ENCODE measurements at places on chromosomes 11 and 22. TPM values are rescaled to one million over a fixed set of nuclear protein-coding genes. Genes with fewer than 3 reads are reported as not detected.

The H19 gene
- total RNA-seq, result 5,485 TPM

The ENTHD1 gene
- not detected for total RNA-seq

DNA sequence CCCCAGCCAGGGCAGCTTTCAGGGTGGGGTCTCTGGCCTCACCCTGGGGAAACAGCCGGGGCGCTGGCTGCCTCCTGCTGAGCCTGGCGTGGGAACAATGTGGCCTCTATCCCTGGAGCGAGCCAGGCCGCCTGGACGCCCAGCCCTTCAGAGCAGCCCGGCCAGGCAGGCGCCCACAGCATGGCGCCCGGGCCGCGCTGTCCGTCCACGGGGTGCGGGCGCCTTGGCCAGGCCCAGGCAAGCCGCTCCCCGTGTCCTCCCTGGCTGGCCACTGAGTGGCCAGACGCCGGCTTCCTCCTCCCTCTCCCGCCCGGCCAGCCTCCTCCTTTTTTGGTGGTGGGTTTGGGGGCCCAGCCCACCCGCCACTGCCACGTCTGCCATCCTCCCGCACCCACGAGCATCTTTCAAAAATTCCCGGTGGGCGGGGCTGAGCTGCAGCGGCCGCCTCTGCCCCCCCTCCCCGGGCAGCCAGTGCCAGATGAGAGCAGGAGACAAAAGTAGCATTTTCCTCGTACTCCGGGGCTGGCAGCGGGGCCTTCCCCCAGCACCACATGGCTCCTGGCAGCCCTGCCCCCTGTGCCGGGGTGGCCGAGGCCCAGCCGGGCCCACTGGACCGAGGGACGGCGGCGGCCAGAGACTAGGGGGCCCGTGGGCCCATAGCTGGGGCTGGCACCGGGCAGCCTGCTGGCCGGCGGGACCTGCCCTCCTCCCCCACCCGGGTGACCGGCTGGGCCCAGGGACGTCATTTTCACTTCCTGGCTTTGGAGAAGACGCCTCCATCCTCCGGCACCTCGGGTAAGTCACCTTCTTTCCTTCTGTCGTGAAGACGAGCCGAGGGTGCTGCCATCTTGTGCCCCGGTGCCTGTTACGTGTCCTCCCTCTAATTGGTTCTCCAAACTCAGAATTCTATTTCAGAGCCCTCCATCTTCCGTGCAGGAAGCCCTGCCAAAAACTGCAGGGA, 70.2 kb upstream of the PPARA start:
- peak; percentile 76 for DNase-seq

The CARD10 gene
- 7.0 TPM for total RNA-seq

The GVQW3 gene
- 3.9 TPM for total RNA-seq

The PATE4 gene
- total RNA-seq, result not detected

Measured in chondrocyte (in vitro differentiated cells).